Smooth muscle cell of the brain vasculature (primary cell): ENCODE measurements at places on chromosomes 5 and 9.

GRCh38 chr5:178553517-178553916 is 36.7 kb downstream of the COL23A1 start:
- DNase-seq: no peak

GRCh38 chr5:56147106-56147505 is 86.0 kb downstream of the ANKRD55 start:
- no peak for DNase-seq

- DNase-seq: peak; percentile 28
Observed at GRCh38 chr9:79224672-79225433, 346.9 kb upstream of the TLE4 start.

DNA sequence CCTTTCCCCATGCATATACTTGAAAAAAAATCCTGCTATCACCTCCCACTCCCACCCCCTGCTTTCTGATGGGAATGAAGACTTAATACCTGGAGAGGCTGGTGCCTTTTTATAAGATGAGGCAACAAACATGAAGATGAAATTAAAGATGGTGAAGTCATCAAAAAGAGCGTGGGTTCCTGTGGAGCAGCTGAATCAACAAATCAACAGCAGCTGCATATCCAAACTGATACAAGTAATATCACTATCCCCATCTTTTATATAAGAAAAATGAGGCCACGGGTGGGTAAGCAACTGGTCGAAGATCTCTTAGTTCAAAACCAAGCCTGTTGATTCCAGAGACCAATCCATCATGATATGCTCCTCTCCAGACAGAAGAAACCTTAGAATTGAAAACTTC is 268.5 kb downstream of the ENC1 start:
- DNase-seq: no peak

GRCh38 chr5:23655674-23656073 is 148.3 kb downstream of the PRDM9 start:
- no peak for DNase-seq

DNA sequence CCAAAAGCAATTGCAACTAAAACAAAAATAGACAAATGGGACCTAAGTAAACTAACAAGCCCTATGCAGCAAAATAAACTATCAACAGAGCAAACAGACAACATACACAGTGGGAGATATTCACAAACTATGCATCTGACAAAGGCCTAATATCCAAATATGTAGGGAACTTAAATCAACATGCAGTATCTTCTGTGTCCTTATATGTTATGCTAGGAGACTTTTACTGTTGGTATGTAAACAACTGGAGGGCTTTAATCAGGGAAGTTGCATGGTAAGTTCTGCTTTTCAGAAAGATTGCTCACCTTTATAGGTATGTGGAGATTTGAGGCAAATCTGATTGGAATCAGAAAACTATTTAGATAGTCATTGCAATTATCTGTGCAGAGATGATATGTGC is 461.2 kb upstream of the RIOK2 start:
- DNase-seq: no peak
